ENCODE measurements at places on chromosomes 3 and 15.

- no peak for DNase-seq
These were observed 5.7 kb downstream of the NT5DC2 start for GRCh38 chr3:52527732-52528585.

DNA sequence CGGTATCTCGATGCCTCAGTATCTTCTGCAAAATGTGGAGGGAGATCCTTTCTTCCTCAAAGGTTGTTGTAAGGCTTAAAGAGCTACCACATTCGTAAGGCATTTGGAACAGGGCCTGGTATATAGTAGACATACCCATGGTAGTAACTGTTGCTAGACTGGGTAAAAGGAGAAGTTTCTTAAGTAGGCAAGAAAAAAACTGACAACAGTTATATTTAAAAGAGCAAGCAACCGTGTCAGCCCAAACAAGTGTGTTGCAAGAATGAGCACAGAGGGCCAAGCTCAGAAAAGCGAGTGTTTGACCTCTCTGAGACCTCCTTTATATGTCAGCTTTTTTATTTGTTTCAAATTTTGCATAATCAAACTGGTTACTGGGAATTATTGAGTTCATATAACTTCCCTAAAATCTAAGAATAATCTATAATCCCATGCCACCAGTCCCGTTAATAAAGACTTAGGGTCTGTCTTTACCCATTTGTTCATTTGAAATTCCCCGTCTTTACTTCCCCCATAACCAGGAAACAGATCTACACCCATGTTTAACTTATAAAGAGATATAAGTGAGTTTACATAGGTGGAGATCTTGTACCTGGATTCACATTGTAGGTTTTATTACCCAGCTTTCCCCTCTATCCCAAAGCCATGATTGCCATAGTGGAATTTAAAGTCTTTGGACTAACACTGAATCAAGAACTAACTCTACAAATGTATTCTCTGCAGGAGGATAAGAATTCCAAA, 7.3 kb downstream of the B3GNT5 start:
- DNase-seq: peak; percentile 28

GRCh38 chr3:52851348-52851747, 16.5 kb upstream of the MUSTN1 start:
- peak; percentile 52 for DNase-seq

GRCh38 chr3:111802163-111802625, 56.9 kb upstream of the PHLDB2 start:
- DNase-seq: no peak

DNA sequence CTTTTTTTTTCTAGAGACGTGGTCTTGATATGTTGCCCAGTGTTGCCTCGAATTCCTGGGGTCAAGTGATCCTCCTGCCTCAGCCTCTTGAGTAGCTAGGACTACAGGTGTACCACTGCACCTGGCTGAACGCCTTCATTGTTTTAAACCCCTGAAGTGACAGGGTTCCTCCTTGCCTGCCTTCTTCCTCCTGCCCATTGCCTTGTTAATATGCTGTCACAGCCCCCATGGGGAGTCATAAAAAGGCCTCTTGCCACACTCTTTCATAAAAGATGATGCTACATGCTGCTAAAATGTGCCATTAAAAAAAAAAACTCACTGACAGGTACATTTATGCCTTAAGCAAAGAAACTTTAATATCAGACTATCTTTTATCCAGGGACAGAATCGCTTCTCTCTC, 116.8 kb upstream of the SKOR1 start:
- DNase-seq: no peak

- DNase-seq: no peak
These were observed 16.5 kb upstream of the RGMA start for GRCh38 chr15:93105485-93105884.

GRCh38 chr3:67724434-67724833, 70.0 kb upstream of the SUCLG2 start:
- no peak for DNase-seq

DNA sequence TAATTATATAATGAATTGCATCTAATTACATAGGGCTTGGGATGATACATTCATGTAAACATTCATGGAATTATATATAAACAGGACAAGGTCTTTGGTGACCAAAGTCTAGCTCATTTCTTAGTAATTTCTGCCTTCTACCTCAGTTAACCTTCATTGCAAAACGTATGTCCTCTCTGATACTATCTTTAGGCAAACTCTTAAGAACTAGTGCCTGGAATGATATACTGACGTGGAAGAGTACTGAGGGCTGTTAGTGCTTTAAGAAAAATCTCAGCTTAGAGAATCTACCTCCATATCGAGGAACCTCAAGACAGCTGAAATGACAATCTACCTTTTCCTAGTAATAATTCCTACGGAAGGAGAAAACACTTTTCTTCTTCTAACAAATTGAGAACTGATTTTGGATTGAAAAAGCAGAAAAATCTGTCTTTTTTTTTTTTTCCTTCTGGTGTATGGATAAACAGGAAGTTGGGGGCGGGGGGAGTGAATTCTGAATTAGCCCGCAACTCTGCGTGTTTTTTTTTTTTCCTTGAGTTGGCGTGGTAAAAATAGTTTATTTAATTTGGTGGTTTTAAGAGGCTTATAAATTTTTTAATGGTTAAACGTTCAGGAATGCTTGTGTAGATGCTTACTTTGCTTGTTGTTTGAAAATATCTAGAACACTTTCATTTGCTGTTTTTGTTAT, 43.2 kb downstream of the RARB start:
- no peak for DNase-seq

DNA sequence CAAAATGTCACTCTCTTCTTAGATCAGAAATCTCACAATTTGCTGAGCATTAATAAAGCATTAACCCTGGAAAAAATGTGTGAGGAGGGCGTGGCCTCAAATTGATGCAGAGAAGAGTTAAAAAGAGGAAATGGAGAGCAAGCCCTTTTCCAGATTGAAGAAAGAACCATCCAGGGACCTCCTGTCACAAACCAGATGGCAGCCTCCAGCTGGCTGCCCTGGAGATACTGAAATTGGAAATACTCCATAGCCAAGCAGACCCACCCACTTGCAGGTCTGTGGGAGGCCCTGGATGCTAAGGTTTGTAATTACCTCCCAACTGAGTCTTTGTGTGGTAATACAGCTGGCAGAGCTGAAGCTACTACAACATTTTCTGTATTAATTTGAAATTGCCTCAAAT, 214.9 kb downstream of the IL20RB start:
- DNase-seq: no peak

DNA sequence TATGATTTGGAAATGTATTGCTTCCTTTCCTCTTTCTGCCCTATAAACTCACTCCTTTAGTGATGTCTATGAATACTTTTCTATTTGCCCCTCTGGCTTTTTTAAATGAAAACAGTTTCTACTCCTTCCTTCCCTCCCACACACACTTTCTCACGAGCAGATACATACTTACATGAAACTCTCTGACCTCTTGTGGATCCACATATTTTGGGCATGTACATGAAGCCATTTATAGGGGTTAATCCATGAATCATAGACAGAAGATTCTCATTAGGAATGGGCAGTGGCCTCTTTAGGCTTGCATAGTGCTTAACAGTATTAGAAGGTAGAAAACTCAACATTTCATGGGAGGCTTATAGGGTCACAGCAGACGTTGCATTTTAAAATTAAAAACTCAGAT, 24.8 kb downstream of the ANAPC13 start:
- DNase-seq: no peak

GRCh38 chr15:51758645-51759044, 7.2 kb downstream of the TMOD2 start:
- no peak for DNase-seq

- DNase-seq: no peak
These were observed 6.5 kb downstream of the OR5K4 start for GRCh38 chr3:98359993-98360675.

DNA sequence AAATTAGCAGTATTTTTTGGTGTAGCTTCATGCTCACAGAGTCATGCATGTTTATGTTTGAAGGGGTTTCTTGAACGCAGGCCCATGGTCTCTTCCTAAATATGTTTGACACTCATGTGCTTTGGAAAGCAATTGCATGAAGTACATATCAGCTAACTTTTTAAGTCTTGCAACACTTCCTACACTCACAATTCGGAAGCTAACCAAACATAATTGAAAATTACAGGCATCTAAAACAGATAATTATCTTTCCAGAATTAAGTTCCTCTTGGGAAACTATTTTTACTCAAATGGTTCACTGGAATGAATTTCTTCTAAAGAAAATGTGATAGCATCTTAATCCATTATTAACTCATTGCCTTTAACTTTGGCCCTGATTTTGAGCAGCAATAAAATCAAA, 438.9 kb downstream of the RAP2B start:
- no peak for DNase-seq

DNA sequence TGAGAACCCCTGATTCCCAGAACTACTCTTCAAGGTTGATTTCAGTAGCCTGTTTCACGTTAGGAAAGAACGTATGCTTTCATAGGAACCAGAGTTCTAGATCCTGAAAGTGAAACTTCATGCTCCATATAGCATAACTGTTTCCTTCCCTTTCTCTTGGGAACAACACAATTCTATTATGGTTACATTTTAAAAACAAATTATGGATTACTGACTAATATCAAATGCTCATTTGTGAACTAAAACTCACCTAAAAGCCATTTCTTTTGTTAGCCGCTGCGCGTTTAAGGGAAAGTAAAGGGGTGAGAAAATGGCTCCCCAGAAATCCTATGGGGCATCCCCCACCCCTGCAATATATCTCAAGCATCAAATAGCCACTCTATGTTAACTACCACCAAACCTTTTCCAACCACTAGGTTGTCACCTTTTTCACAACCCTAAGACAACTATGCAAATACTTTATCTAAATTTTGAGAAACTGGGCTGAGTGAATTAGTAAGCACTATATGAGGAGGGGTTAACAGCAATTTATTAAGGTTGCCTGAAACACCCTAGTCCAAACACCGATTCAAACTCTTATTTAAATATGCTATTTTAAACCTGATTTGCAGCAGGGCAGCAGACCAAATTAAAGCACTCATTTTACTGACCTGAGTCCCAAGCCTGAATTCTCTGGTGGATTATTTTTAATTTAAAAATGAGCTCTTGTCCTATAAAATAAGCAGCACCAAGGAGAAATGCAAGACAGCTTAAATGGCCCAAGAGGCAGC, 2.4 kb downstream of the SIAH2 start:
- no peak for DNase-seq

DNA sequence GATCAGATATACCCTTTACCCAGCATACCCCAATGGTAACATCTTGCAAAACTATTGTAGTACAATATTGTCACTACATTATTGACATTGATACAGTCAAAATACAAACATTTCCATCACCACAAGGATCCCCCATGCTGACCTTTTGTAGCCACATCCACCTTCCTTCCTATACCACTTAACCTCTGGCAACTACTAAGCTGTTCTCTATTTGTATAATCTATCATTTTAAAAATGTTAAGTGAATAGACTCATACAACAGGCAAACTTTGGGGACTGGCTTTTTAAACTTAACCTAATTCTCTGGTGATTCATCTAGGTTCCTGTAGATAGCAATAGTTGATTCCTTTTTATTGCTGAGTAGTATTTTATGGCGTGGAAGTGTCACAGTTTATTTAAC, 29.6 kb upstream of the IFT57 start:
- DNase-seq: no peak

DNA sequence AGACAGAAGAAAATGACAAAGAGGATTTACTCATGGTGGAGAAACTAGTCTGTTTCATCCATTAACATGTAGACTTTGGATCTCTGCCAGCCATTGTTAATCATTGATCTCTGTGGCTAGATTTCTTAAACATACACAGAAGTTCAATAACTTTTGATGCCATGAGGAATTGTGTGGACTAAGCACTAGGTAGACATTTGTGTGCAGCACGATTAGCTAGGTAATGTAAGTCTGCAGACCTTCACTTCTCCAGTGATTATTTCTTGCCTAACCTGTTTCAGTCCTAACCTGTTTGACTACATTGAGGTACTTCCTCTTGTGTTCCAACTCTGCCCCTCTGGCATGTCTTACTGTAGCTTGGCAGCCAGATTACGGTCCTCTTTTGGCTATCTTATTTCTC, 928.5 kb upstream of the ROBO1 start:
- DNase-seq: no peak

GRCh38 chr3:78287085-78287484, 1247.2 kb downstream of the ROBO2 start:
- no peak for DNase-seq

DNA sequence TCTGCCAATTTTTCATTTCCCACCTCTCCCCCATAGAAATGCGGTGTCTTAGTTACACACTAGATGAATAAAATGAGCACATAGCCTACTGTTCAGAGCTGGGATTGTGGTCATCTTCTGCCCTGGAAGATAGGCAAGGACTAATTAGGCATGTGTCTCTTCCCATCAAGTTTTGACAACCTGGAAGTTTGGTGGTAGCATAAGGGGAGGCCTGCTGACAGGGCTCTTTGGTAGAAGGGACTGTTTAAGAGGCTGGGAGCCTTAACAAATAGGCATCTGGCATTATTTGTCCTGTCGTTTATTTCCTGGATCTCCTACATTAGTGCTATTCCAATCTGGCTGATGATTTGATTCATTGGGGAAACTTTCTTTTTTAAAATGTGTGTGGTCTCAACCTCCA, 512.3 kb downstream of the ZNF385D start:
- no peak for DNase-seq

- DNase-seq: no peak
These were observed 58.9 kb downstream of the CD47 start for GRCh38 chr3:108031895-108032294.

GRCh38 chr3:58038675-58039292, 30.6 kb downstream of the FLNB start:
- no peak for DNase-seq

GRCh38 chr3:131543714-131544113, 40.9 kb upstream of the MRPL3 start:
- no peak for DNase-seq

DNA sequence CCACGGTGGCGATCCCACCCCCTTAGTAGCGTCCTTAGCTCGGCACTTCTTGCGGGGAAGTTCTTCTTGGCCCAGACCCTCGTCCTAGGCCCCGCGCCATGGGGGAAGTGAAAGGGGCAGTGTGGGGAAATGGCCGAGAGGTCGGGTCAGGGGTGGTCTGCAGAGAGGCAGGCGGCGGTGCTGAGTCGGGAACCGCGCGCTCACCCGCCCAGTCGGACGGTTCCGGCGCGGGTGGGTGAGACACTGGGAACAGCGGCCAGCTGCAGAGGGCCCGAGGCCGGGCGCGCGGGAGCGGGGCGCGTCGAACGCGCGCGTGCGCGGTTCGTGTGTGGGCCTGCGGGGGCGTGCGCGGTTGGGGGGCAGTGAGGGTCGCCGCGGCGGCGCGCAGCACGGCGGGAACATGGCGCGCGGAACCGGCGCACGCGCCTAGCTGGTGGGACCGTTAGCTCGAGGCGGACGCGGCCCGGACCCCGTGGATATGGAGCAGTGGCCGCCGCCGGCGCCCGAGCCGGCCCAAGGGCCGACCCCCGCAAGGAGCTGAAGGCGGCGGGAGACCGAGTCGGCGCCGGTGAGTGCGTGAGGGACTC, 246.9 kb downstream of the GOLGA6L6 start:
- DNase-seq: no peak

DNA sequence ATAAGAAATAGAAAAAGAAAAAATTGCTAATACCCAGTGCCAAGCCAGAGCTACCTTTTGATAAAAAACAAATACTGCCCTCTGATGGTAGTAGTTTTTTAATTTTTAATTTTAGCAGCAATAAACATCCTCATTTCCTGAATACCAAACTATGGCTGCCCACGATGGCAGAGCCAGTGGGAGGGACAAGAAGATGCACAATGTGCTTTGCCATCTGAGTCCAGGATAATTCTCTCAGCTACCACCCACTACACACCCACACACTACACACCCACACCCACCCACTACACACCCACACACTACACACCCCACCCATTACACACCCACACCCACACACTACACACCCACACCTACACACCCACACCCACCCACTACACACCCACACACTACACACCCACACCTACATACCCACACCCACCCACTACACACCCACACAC, 17.8 kb downstream of the CEP19 start:
- DNase-seq: peak; percentile 58

All from germinal center (tissue), 1 donor.